SJCRH30 (cell line): ENCODE measurements at places on chromosomes 2 and 18.

DNA sequence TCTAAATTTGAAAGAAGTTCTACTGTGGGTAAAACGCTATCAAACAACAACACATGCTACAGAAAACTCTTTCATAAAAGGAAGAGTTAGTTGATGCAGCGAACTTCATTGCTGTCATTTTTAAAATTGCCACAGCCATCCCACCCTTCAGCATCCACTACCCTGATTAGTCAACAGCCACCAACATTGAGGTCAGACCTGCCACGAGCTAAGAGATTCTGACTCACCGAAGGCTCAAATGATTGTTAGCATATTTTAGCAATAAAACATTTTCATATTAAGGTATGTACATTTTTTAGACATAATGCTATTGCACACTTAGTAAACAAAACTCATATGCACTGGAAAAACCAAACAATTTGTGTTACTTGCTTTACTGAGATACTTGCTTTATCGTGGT, 347.1 kb downstream of the CLIP4 start:
- no peak for DNase-seq

DNA sequence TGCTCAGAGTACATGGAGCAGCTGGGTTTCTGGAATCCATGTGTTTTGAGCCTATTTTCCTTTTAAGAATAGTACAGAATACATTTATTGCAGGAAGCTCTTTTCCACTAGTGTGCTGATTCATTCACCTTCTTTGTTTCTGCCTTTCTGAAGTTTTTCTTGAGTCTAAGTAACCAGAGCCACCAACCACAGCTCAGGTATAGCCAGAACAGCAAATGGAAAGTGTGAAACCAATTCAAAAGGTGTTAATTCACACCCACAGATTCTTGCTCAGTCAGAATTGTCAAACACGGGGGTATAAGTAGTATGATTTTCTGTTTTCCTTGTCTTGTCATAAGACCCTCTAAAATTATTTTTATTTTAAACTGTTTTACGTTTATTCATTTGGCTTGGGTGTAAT, 75.9 kb upstream of the DYNAP start:
- no peak for DNase-seq

DNA sequence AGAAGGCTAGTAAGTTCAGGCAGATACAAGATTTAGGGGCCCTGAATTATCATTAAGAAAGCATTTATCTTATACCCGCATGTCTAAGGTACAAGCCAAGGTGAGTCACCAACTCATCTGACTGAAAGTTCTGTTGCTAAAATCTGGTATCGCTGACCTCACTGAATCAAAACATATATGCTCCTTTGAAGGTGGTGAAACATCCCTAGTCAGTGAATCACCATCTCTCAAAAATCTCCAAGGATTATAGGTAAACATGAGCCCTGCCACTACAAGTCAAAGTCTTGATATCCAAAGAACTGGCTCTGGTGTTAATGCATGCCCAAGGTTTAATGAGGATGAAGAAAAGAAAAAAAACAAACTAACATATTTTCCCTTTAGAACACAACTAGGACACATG, 43.5 kb downstream of the IRS1 start:
- DNase-seq, result no peak

DNA sequence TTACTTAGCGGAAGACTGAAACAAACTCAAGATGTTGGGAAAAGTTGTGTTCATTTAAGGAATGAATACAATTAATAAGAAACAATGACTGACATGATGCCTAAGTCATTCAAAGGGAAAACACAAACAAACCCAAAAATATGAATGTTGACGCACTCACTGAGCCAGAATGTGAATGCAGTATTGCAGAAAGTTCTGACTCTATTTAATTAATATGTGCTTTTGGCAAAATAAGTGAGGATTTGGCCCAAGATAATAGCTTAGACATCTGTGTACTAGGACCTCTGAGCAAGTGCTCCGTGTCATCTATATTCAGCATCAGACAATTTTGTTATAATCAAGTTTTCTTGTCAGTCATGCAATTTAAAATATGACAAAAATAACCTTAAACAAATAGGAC, 1138.8 kb upstream of the NXPH2 start:
- DNase-seq, result no peak

- no peak for DNase-seq
Observed at GRCh38 chr2:106545007-106545406, 57.8 kb downstream of the CD8B2 start.

GRCh38 chr2:44817673-44818335, 123.7 kb upstream of the SIX3 start:
- peak; percentile 81 for DNase-seq
